ENCODE measurements at places on chromosomes 12 and 14. TPM values are rescaled to one million over a fixed set of nuclear protein-coding genes. Genes with fewer than 3 reads are reported as not detected.

DNA sequence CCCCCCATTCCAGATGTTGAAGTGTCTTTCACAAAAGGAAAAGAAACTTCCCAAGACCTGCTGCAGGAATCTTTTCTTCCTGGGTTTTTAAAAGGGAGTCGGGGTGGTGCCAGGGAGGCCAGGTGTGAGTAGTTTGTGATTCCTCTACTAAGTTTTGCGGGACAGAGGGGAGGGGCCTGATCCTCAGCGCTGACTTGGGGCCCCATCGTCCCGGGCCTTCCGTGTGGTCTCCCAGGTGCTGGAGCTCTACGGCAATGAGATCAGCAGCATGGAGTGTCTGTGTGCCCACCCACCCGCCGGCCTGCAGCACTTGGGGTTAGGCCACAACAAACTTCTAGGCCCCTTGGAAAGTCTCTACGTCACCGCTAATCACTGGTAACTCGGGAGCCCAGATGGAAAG, 4.5 kb downstream of the LRRC43 start:
- no peaks in the 10 kb centered on the region for H3K27me3 ChIP-seq
- H3K27ac ChIP-seq, result no peak overlapping the region
- H3K4me3 ChIP-seq, result no peak overlapping the region
- H3K4me1 ChIP-seq, result no peaks in the 10 kb centered on the region
- H3K36me3 ChIP-seq, result no peaks in the 10 kb centered on the region

GRCh38 chr14:50734950-50735695, 67.0 kb upstream of the SAV1 start:
- peaks cover 82% of the 10 kb centered on the region for H3K36me3 ChIP-seq
- no peak overlapping the region for H3K27ac ChIP-seq
- H3K4me1 ChIP-seq, result no peaks in the 10 kb centered on the region
- no peak overlapping the region for H3K4me3 ChIP-seq

Gene ADCY4
- polyA plus RNA-seq, result 0.08 TPM

DNA sequence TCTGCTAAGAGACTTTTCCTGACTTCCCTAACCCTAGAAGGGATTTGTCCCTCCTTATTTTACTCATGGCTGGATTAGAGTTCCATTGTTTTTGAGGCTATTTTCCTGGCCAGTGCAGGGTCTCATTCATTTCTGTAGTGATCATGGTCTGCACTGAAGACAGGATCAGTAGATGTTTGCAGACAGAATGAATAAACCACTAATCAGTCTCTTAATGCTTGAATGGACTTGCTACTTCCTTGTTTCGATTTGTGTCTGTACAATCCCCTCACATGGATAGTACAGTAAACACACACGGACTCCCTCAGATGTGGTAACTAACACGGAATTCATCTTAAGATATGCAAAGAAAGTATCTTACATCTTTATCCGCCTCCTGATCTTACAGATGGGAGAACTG, 102.6 kb upstream of the PRB2 start:
- H3K4me3 ChIP-seq, result no peak overlapping the region
- no peaks in the 10 kb centered on the region for H3K36me3 ChIP-seq
- H3K27me3 ChIP-seq, result no peaks in the 10 kb centered on the region
- peaks cover 7% of the 10 kb centered on the region for H3K4me1 ChIP-seq
- no peak for DNase-seq

DNA sequence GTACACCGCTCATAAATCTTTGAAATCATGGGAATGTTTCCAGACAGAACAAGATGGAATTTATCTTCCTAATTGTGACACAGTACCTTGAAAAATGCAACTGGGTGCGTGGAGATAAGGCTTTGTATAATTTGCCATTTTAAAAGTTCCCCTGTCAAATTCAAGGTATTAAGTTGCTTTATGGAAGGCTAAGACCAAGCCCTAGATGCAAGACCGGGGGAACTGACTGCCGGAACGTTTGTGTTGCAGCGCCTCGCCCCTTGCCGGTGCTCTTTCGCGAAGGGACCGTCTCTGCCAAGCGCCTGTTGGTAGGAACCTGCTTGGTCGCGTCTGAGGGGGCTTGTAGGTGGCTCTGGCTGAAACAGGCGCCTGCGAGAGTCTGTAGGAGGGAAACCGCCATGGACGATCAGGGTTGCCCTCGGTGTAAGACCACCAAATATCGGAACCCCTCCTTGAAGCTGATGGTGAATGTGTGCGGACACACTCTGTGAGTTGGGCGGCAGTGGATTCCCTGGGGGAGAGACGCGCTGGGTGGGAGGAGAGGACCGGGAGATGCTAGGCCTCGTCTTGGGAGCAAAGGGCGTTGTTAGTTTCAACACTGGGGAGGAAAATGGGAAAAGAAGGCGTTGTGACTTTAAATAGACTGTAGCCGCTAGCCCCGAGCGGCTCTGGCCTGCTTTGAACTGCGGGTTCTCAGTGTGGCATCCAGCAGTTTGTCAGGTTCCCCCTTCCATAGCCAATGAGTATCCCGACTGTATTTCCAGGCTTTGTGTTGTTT, at the start of gene MNAT1:
Gene MNAT1 (plus strand): TSS at position 297 of the 778 bp plus-strand sequence. CDS start 102 bp downstream, at position 399.
- H3K4me1 ChIP-seq, result peaks cover 5% of the 10 kb centered on the region
- H3K27ac ChIP-seq, result peak within 1 kb of the TSS; percentile 69
- DNase-seq, result peak; percentile 79
- peak within 1 kb of the TSS; percentile 85 for H3K4me3 ChIP-seq
- no peaks in the 10 kb centered on the region for H3K36me3 ChIP-seq
- no peaks in the 10 kb centered on the region for H3K27me3 ChIP-seq

GRCh38 chr12:27898022-27898421, 74.5 kb downstream of the PTHLH start:
- H3K4me1 ChIP-seq, result 0 out of 2 replicates have a peak, but pooled peaks cover 5% of the 10 kb centered on the region
- no peak for DNase-seq

DNA sequence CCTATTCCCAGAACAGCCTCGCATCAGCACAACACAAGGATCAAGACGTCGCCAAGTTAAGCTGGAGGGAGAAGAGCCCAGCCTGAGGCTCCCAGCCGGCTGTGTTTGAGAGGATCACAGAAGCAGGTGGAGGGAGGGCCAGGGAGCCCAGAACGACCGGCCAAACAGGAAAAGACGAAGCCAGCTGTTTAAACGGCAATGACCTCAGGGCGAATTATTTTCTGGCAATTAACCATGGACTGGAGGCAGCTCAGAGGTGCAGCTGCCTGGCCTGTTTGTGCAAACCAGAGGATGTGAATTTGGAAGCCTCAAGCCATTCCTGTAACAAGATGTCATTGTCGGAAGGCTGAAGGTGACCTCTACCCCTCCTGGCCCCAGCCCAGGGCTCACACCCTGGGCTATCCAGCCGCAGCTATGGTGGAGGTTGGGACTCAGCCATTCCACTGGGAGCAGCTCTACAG, 175.8 kb upstream of the PRMT8 start:
- peaks cover 25% of the 10 kb centered on the region for H3K4me1 ChIP-seq
- H3K36me3 ChIP-seq, result no peaks in the 10 kb centered on the region
- DNase-seq, result peak; percentile 65
- peaks cover 9% of the 10 kb centered on the region for H3K27me3 ChIP-seq

Gene IFT43
- polyA plus RNA-seq, result 78.8 TPM

- no peak overlapping the region for H3K27ac ChIP-seq
- H3K27me3 ChIP-seq, result no peaks in the 10 kb centered on the region
- H3K4me3 ChIP-seq, result no peak overlapping the region
- no peak for DNase-seq
Measured at GRCh38 chr14:24852312-24853060, 197.5 kb downstream of the STXBP6 start.

- no peak overlapping the region for H3K4me3 ChIP-seq
- peaks cover 15% of the 10 kb centered on the region for H3K27me3 ChIP-seq
- H3K4me1 ChIP-seq, result no peaks in the 10 kb centered on the region
- DNase-seq, result no peak
- H3K27ac ChIP-seq, result no peak overlapping the region
Measured at GRCh38 chr14:91415794-91416743, 1.6 kb downstream of the CCDC88C start.

DNA sequence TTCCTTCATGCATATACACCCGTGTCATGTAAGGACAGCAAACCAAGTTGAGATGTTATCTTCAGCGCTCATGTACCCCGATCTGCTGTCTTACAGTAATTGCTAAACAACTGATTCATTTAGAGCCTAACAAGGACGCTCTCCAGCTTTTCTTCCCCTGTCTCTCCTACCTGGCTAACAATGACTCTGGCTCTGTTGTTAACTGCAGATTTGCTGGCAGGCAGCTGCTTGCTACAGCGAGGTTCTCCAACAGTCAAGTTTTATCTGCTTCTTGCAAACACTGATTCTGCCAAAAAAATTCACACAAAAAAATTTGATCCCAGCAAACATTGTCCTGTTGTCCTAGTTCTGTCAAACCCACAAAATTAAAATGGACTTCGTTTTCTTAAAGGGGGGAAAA, 101.6 kb downstream of the OTX2 start:
- H3K27ac ChIP-seq, result no peak overlapping the region
- H3K27me3 ChIP-seq, result peaks cover 55% of the 10 kb centered on the region
- no peaks in the 10 kb centered on the region for H3K4me1 ChIP-seq
- no peak for DNase-seq
- H3K4me3 ChIP-seq, result no peak overlapping the region

Measured in SK-N-SH (cell line).